ENCODE measurements at places on chromosomes 2 and 18.

GRCh38 chr2:9415516-9416169, 7.7 kb downstream of the ITGB1BP1 start:
- no peak for DNase-seq

DNA sequence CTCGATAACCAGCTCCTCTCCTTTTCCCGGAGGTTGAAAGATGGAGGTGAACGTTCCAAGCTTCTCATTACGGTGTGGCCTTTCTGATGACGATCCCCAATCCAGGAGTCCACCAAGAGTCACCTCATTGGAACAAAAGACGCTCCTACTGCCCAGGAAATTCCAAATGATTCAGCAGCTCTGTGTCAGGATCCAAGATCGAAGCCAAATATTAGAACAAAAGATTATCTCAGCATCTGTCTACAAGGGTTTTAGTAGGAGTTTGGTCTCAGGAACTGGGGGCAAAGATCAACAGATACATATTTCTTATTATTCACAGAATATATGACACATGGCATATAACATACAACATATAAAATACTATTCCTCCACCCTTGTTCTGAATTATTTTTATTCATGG, 161.1 kb upstream of the RAB12 start:
- no peak for DNase-seq

DNA sequence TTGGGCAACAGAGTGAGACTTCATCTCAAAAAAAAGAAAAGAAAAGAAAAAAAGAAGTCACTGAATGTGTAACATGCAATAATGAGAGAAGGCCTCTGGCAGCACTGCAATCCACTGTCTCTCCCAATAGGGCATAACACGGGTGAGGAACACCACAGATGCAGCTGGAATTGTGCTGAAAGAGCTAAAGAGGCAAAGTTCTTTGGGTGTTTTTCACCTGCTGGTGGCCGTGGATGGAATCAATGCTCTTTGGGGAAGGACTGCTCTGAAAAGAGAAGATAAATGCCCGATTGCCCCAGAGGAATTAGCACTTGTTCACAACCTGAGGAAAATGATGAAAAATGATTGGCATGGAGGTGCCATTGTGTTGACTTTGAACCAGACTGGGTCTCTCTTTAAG, 31.0 kb upstream of the CYBRD1 start:
- no peak for DNase-seq

DNA sequence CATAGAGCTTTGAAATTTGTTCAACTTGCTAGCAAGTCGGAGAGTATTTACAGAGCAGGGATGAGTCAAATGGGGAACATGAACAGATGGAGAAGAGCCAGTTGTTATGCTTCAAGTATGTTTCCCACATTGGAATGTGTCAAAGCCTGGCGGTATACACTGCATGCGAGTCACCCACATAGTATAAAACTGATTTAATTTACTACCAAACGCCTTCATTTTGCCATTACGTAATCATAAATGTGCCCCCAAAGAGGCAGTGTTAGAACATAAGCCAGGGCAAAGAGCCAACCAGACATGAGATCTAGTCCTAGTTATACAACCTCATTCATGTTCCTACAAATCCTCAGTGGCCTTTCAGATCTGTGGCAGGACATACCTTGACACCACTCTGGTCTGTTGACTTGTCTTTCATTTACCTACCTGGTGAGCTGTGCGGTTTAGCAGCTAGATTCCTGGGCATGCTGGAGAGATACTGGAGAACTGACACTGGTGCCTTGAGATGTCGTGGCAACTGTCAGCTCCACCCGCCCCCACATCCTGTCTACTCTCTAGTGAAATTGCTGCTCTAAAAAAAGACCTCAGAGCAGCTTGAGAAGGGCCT, 21.7 kb upstream of the NRP2 start:
- DNase-seq = no peak

DNA sequence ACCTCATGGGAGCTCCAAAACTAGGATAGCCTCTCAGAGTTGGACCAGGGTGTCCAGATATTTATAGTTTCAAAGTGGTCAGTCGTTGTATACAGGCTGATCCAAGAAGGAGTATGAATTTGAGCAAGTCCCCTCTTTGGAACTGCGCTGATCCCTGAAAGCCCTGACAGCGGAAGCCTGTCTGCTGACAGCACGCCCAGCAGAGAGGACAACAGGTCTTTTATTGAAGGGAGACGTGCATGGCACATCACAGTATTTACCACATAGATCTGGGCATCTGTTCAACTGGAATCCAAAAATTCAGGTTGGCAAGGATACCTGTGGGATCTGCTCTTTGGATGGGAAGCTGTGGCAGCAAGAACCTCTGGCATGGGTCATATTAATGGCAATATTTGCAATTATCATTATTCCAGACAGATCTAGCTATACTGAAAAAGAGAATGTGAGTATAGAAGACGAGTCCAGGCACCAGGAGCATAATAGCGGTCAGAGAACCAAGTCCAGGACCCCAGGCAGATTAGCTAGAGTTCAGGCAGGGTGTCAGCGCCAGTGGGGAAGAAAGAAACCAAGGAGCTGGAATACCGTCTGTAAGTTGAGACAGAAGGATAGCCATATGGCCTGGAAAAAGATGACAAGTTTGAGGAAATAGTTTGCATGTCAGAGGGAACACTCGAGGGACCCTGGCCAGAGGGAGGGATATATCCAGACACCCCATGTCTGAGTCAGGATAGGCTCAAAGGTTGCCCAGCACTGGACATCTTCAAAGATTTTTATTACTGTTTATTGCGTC, 260.4 kb upstream of the FANCL start:
- DNase-seq = no peak

DNA sequence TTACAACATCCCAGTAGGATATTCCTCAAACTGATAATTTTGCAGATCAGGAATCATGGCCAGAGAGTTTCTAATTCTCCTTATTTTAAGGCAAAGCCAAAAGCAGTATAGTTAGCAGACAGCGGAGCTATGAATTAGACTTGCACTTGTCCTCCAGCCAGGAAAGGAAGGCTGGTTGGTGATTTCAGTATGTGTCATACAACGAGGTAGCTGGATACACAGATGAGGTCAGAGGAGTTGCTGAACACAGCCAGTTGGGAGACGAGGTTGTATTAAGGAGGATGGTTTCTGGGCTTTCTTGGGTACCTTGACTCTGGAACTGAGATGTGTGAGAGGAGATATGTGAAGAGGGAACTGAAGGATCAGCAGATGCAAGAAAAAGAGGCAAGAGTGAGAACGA, 185.2 kb downstream of the SOX11 start:
- DNase-seq = no peak

DNA sequence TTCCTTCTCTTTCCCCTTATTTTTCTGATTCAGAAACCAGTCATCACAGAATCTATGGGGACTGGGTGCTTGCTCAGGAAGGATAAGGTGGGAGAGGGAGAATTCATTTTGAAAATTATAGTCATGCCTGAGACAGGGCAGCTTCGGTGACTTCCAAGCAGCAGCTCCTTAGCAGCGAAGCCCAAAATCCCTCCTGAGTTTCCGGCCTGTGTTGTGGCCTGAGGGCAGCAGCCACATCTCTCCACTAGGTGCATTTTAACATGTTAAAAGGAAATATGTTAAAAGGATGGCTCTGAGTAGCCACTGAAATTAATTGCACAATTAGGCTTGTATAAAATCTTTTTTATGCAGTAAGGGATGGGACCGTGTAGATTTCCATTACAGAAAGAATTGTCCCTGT, 207.0 kb upstream of the RAB12 start:
- DNase-seq = no peak

GRCh38 chr2:196640031-196640548, 575 bp downstream of the CCDC150 start:
- no peak for DNase-seq

- DNase-seq = no peak
These were observed 61.9 kb downstream of the PUM2 start for GRCh38 chr2:20288642-20289340.

GRCh38 chr2:196249860-196250259, 78.5 kb upstream of the STK17B start:
- no peak for DNase-seq

- no peak for DNase-seq
These were observed 10.0 kb upstream of the ASAP2 start for GRCh38 chr2:9196637-9197036.

GRCh38 chr2:233807215-233807865, 29.2 kb downstream of the MROH2A start:
- DNase-seq = no peak

DNA sequence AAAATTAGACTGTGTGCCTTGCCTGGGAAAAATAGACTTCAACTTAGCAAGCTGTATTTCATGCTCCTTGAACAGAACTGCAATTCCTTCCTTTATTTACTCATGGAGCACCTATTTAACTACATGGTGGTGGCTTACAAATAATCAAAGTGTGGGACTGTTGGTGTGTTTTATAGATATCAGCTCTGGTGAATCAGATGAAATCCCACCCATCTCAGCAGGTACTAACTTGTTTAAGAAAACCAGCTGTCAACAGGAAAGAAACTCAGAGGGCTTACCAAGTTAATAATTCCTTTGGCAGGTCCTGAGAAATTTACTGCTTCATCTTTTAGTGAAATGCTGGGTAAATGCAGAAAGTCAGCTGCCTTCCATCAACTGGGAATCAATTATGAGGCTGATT, 830.6 kb downstream of the SLC4A3 start:
- no peak for DNase-seq

- peak; percentile 50 for DNase-seq
These were observed at the start of gene TGIF1 for GRCh38 chr18:3450012-3450798. TGIF1 (plus strand) TSS chr18:3450172; CDS start chr18:3450490, 318 bp downstream.

DNA sequence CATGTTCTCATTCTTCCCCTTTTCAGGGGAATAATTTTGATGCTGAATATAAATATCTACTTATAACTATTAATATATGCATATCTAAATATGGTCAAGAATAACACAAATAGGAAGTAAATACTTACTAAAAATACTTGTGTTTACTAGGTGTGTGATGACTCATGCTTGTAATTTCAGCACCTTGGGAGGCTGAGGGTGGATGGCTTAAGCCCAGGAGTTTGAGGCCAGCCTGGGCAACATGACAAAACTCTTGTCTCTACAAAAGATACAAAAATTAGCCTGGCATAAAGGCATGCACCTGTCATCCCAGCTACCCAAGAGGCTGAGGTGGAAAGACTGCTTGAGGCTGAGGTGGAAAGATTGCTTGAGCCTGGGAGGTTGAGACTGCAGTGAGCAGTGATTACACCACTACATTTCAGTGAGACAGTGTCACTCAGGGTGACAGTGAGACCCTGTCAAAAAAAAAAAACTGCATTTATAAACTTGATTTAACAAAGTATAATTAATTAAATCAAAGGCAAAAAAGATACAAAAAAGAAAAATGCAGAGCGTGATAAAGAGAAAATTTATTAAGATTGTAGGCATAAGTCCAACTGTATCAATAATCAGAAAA, 703.1 kb upstream of the VRK2 start:
- no peak for DNase-seq

Data from stimulated activated CD8-positive, alpha-beta memory T cell treated with anti-CD3 and anti-CD28 coated beads, Interleukin-2, amount 100 ng/mL, for 1 hour (primary cell).